NCI-H2029 (cell line): ENCODE measurements at places on chromosomes 6 and 20.

DNA sequence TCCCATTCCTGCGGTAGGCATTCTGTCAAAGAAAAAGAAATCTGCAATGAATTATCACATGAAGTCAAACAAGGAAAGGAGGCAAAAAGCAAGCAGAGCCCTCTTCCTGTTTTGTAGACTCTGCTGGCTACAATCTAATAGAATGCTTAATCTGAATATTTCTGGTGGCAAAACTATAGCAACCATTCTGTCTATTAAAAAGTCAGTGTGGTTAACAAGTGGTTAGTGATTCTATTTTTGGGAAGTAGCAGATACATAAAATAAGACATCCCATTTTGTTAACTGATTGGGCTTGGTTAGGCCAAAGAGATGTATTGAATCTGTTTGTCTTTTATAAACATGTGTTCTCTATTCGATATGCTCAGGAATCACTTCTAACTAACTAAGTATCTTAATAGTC, 442.3 kb downstream of the CDC5L start:
- DNase-seq: no peak

DNA sequence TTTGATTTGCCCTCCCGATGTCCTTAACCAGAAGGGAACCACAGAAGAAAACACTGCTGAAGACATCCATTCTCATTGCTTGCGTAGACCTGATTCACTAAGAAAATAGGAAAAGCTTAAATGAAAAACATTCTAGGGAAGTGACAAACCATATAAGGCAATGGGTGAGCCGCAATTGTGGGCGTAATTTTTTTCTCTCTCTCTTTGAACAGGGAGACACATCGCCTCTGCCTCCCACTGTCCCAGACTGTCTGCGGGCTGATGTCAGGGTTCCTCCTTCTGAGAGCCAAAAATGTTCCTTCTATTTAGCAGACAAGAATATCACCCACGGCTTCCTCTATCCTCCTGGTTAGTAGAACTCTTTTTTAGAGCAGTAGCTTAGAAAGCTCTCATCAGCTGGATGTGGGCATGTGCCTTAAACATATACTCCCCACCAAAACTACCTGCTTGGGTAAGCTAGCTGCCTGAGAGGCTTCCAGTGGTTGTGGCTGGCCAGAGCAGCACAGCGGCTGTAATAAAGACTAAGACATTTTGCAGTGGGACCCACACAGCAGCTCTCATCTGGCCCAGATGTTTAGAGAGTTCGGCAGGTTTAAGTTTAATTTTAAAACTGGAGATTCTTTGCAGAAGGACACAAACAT, 22.7 kb upstream of the CTAGE9 start:
- DNase-seq: no peak

GRCh38 chr6:4449409-4449808, 314.0 kb upstream of the ECI2 start:
- DNase-seq: no peak

DNA sequence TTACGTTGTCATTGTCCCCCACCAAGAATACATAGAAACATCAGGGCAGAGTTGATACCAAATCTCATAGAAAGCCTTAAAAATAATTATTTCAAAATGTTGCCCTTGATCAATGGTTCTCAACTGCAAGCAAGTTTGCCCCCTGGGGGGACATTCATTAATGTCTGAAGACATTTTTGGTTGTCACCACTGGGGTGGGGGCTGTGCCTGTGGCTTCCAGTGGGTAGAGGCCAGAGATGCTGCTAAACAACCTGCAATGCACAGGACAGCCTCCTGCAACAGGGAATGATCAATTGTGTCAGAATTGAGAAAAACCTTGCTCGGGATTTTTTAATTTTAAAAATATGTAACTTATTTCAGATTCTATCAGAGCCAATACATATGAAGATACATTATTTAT, 130.6 kb upstream of the DOK5 start:
- DNase-seq: no peak

- DNase-seq: no peak
Measured at GRCh38 chr6:156980948-156981347, 203.8 kb downstream of the ARID1B start.
